ENCODE measurements at places on chromosomes 3 and 15.

DNA sequence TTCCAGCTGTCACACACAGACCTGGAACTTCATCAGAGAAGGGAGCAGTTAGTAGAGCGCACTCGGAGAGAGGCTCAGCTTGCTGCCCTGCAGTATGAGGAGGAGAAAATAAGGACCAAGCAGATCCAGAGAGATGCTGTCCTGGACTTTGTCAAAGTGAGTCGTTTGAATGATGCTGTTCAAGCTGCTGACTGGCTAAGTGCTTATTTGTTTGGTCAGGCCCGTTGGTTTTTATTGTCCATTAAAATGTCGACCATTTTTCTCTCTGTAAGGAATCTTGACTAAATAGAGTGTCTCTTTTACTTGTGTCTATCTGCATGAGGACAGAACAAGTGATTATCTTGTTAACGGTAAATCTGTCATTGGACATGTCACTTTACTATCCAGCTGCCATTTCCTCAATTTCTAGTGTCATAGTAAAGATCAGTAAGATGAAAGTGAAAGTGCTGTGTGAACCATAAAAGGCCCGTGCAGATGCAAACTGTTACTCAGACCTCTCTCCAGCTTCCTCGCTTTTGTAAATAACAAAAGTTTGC is 56.9 kb downstream of the LRCH3 start:
- peak; percentile 72 for DNase-seq

- no peak for DNase-seq
Measured at GRCh38 chr3:170497207-170498095, 78.8 kb downstream of the CLDN11 start.

GRCh38 chr3:149277331-149277813 is 55.7 kb upstream of the CP start:
- DNase-seq, result peak; percentile 37

- DNase-seq, result no peak
Measured at GRCh38 chr3:136938334-136938733, 19.4 kb upstream of the IL20RB start.

GRCh38 chr3:78116874-78117273 is 1077.0 kb downstream of the ROBO2 start:
- DNase-seq, result no peak

DNA sequence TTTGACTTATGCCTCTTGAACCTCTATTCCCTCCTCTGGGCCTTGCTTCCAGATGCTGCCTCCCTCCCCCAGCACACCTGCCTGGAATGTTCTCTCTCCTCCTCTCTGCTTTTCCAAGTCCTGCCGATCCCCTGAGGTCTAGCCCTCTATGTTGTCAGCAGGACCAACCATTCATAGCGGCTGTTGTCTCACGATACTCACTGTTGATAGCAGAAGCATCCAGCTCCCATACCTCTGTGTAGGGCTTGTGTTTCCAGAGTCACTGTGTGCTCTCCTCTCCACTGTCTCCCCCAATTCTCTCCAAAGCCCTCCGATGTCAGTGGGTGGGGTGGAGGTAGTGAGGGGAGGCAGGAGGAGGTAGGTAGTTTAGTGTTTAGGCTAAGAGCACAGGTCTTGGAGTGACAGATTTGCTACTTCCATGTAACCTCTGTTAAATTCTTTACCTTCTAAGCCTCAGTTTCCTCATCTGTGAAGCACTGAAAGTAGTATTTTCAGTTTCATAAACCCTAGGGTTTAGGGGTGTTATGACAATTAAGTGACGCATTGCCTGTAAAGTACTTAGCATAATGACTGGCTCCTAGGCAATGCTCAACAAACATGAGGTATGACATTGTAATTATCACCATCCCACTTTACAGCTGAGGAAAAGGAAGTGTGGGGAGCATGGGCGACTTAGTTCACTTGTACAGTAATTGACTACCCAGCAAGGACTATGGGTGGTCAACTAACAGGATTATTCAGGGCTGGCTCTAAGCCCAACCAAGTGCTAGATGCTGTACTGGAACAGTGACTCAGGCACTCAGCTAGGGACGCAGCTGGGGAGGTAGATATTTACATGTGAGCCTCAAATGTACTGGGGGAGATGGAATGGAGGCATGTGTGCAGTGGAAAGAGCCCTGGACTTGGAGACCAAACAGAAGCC is 122.8 kb downstream of the CACNA1D start:
- no peak for DNase-seq

GRCh38 chr15:80850941-80851451 is 71.8 kb downstream of the CEMIP start:
- no peak for DNase-seq

- DNase-seq, result no peak
Measured at GRCh38 chr3:11509173-11510000, 134.3 kb downstream of the VGLL4 start.

DNA sequence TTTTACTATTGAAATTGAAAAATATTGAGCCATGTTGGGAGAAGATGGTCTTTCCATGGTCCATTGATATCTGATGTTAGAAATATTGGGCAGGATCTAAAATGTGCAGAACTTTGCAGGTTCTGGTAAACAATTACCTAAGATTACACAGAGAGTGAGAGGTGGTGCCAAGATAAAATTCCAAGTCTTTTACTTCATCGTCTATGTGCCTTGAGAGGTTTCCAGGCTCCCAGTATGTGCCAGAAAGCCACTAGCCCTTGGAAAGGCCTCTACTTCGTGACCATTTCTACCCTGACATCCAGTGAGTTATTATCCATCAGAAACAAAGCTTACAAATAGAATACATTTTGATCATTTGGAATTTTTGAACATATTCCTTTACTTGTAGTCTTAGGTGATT is 27.6 kb downstream of the CD200 start:
- DNase-seq, result no peak

GRCh38 chr3:34382859-34383258 is 584.4 kb downstream of the PDCD6IP start:
- DNase-seq, result no peak

DNA sequence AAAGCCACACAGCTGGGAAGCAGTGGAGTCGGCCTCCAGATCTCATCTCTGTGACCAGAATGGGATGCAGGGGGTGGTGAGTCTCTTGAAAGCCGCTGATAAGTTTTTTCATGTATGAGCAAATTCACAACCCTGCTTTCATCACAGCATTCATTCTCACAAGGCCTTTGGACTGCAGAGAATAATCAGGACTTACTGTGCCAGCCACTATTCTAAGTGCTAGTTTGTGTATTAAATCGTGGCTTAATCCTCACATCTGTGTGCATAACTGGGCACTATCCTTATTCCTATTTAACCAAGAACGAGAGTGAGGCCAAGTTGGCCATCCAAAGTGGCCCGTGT is 64.2 kb upstream of the POLG start:
- DNase-seq, result no peak

- no peak for DNase-seq
Measured at GRCh38 chr3:72011485-72011884, 226.5 kb upstream of the PROK2 start.

DNA sequence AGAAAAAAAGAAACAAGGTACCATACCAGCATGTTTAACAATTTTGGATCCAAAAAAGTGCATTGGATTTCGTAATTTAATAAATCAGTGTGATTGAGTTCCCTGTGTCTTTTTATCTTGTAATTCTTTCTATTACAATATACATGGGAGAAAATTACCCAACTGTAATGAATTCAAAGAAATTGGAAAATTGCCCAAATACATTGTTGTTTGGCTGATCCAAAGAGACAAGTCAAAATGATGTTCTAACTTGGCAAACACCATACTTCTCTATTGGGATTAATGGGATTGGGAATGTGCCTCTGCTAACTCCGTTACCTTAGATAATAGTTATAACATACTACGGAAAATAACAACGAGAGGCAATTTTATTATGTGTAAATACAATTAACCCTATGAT is 1097.1 kb downstream of the ROBO1 start:
- no peak for DNase-seq

DNA sequence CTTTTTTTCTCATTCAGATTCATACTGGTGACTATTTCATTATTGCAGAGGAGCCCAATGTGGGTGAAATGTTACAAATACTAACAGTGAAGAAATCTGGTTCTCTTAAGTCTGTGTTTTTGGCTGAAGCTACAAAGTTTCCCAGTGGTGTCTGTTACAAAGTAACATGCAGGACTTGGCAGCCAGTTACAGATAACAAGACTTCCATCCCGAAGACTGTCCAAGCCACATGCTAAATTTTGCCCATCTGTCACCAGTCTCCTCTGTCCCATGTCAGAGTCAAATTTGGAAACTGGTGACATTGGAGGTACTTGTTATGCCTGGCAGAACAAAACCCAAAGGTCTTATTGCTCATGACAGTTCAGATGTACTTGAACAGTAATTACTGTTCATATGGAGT is 269.2 kb upstream of the GOLIM4 start:
- no peak for DNase-seq

- DNase-seq, result no peak
Measured at GRCh38 chr3:64022451-64023186, 675 bp downstream of the PSMD6 start.

GRCh38 chr3:101984356-101984755 is 135.0 kb downstream of the NFKBIZ start:
- no peak for DNase-seq

- DNase-seq, result no peak
Measured at GRCh38 chr3:59609657-59610348, 560.0 kb upstream of the CFAP20DC start.

GRCh38 chr15:96457841-96458240 is 127.3 kb downstream of the NR2F2 start:
- DNase-seq, result no peak

- no peak for DNase-seq
Measured at GRCh38 chr15:47908486-47908885, 191.2 kb downstream of the SEMA6D start.

DNA sequence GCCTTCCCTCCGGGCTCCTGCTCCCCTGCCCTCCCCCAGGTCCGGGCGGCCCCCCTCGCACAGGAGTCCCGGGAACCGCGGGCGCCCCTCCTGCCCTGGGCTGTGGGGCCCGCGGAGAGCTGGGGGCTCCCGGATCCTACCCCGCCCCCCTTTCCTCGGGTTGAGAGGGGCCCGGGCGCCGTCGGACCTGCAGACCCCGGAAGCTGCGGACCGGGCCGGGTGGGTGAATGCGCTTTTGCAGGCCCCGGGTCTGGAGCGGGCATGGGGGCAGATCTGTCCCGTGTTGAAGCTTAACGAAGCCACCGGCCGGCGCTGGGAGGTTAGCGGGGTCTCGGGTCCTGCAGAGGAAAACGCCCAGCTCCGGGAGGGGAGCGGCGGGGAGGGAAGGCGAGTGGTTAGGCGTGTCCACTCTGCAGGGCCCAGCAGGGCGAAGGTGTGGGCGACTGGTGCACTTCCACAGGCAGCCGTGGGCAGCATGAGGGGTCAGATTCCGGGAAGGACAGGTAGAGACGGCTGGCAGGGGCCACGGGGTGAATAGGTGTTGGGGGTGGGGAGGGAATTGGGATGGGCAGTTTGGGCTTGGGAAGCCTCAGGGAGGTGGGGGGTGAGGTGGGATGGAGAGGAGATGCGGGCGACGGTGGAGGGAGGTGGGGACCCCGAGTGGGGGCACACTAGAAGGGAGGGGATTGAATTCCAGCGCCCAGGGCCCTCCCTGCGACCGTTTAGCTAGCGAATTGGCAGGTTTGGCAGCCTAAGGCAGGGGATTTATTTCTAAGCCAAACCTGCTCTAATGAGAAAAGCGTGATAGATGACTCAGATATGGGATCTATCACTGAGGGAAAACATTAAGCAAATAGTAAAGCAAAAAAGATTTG is 635 bp downstream of the CD276 start:
- DNase-seq, result peak; percentile 49

DNA sequence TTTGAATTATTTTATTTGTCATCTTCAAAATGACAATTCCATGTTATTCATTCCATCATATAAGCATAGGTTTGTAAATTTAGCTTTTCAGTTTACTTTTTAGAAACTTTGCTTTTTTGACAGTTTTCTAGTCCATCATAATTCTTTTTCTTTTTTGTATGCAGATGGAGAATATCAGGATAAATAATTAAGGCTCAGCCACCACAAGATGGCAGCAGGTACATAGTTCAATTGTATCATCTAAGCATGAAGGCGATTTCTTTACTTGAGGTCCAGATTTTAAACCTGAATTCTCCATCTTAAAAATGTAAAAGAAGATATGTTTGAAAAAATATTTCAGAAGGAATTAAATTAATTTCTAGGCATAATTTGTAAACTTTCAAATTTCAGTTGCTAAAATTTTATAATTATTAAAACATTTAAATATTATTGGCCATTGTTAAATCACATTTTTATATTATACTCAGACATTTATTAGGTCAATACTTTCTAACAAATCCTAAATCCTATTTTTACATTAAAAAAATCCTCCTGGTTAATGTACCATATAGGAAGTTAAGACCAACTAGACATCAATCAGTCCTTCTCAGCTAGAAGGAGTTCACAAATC is 15.1 kb downstream of the PLSCR5 start:
- peak; percentile 13 for DNase-seq

GRCh38 chr15:51884517-51885236 is 55.2 kb downstream of the TMOD3 start:
- DNase-seq, result no peak

GRCh38 chr15:61051569-61052031 is 177.5 kb downstream of the RORA start:
- no peak for DNase-seq

- DNase-seq, result no peak
Measured at GRCh38 chr3:183484431-183485075, 56.1 kb upstream of the MCF2L2 start.

DNA sequence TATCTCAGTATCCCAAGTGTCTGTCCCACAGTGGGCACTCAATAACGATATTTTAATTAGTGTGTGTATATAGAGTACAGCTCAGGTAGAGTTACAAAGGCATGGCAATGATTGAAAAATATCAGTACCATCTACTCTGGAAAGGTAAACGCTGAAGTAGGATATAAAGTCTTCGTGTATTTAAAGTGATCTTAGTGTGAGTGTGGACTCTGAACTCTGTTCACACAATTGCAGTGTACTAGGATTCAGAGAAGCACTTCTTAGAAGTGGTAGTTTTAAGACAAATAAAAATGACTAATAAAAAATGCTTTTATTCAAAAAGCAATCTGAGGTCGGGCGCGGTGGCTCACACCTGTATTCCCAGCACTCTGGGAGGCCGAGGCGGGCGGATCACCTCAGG is 62.9 kb upstream of the RAP2B start:
- DNase-seq, result no peak

DNA sequence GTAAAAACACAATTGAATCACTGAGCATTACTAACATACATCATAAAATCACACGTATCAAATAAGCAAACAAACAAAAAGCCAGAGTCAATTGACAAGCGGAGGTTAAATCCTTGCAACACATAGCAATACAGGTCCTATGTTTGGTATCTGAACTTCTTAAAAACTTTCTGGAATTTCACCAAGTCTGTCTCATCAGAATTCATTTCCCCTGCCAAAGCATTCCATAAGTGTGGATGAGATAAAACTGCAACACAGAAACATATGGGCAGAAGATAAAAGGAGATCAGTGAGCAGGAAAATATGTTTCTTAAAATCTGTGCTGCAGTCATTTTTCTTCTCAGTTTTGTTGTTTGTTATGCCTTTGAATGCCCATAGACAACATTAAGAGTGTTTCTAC is 1155.5 kb downstream of the TBL1XR1 start:
- DNase-seq, result no peak

DNA sequence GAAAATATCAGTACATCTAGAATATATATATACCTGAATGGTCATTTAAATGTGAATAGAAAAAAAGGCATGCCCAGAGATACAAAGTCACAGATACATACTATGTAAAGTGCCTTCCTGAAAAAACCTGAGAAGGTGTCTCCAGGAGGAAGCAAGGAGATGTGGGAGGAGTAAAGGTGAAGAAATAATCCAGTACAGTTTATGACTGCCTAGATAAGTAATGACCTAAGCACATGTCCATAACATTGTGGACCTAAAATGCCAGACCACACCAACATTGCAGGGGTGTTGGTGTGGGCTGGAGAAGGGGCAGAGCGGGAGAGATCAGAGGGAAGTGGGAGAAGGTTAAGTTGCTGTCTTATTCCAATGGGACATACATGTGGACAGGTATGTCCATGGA is 226.9 kb downstream of the ZNF621 start:
- DNase-seq, result no peak

Data from GM20000 (cell line).